Gastrocnemius medialis (tissue), 4 donors: ENCODE measurements at places on chromosomes 11 and 22. TPM values are rescaled to one million over a fixed set of nuclear protein-coding genes. Genes with fewer than 3 reads are reported as not detected.

GRCh38 chr22:19933341-19934241 lies 8.0 kb upstream of the COMT start:
- no peaks in the 10 kb centered on the region for H3K36me3 ChIP-seq
- no peak overlapping the region for H3K27ac ChIP-seq
- no peaks in the 10 kb centered on the region for H3K27me3 ChIP-seq
- no peak overlapping the region for H3K4me3 ChIP-seq

- no peaks in the 10 kb centered on the region for H3K27me3 ChIP-seq
- H3K36me3 ChIP-seq = no peaks in the 10 kb centered on the region
- no peak for DNase-seq
These were observed 6.8 kb downstream of the CCDC188 start for GRCh38 chr22:20143883-20144665.

DNA sequence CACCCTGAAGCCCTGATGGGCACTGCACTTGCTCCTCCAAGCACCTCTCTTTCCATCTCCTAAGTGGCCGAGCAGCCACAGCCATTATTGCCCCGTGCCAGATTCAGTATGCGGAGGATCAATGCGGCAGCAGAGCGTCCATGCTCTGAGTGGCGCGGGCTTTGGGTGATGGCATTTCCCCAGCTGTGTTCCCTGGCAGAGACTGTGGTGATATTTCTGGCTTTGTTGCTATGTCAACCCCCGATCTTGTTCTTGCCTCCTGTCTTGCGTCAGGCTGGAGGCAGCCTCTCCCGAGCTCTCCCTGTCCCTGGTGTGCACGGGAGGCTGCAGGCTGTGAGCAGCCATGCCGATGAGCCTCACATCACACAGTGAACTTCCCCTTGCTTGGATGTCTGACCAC lies 1018.6 kb downstream of the TBC1D22A start:
- no peaks in the 10 kb centered on the region for H3K36me3 ChIP-seq
- no peak overlapping the region for H3K27ac ChIP-seq
- H3K4me1 ChIP-seq = no peaks in the 10 kb centered on the region
- H3K4me3 ChIP-seq = no peak overlapping the region
- DNase-seq = no peak

GRCh38 chr22:47691152-47691895 lies 928.9 kb downstream of the TBC1D22A start:
- no peak for DNase-seq
- no peaks in the 10 kb centered on the region for H3K36me3 ChIP-seq
- no peaks in the 10 kb centered on the region for H3K27me3 ChIP-seq
- no peak overlapping the region for H3K27ac ChIP-seq

DNA sequence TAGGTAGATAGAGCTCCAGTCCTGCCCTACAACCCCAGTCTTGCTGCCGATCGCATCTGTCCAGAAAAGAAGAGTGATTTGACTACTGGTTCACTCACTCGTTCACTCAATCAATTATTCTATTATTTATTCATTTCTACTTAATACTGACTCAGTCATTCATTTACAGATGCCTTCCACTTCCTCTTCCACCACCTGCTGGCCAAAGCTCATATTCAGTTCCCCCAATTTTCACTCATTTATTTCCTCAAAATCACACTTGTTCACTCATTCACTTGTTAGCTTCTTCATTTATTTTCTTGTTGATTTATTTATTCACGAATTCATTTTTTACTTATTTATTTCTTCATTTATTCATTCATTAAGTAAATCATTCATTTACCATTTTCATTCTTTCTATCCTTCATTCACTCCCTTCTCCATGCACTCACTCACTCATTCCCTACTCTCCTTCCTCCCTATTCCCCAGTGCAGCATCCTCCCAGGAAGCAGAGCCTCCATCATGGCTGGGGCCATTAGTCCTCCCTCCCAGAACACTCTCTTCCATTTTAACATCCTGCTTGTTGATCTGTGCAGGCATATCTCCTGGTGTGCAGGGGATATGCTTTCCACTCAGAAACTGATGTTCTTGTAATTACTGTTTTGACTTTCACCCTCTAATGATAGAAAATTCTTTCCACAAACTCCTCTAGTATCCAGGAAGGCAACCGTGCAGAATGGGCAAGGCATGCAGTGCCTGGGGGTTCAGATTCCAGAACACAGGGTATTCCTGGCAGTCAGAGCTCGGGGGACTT lies 281.0 kb downstream of the TENM4 start:
- no peak for DNase-seq
- H3K4me3 ChIP-seq = no peak overlapping the region

GRCh38 chr22:38760477-38761201 lies 4.8 kb upstream of the SUN2 start:
- no peaks in the 10 kb centered on the region for H3K36me3 ChIP-seq
- no peaks in the 10 kb centered on the region for H3K4me1 ChIP-seq
- H3K27ac ChIP-seq = no peak overlapping the region
- no peak overlapping the region for H3K4me3 ChIP-seq
- DNase-seq = no peak

DNA sequence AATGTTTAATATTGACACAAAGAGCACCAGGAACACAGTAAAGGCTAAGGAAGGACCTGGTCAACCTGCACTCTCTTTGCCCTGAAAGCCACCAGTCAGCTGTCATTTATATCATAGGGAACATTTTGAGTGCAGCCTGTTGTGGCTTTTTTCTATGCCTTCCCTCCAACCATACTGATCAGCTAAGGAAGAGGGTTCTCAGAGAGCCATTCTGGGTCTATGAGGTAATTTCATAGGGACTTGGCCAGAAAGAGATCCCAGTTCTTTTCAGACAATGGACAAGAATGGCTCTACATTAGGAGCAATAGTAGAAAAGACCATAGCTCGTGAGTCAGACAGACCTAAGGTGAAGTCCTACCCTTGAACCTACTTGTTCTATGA lies 132.8 kb downstream of the CCDC34 start:
- H3K27me3 ChIP-seq = no peaks in the 10 kb centered on the region
- H3K27ac ChIP-seq = no peak overlapping the region
- H3K36me3 ChIP-seq = no peaks in the 10 kb centered on the region
- H3K4me1 ChIP-seq = peaks cover 33% of the 10 kb centered on the region

- peaks cover 11% of the 10 kb centered on the region for H3K4me1 ChIP-seq
- no peak for DNase-seq
- peak overlapping the region; percentile 73 for H3K27ac ChIP-seq
- no peak overlapping the region for H3K4me3 ChIP-seq
- no peaks in the 10 kb centered on the region for H3K36me3 ChIP-seq
These were observed 52.8 kb upstream of the CCDC188 start for GRCh38 chr22:20203552-20204201.

DNA sequence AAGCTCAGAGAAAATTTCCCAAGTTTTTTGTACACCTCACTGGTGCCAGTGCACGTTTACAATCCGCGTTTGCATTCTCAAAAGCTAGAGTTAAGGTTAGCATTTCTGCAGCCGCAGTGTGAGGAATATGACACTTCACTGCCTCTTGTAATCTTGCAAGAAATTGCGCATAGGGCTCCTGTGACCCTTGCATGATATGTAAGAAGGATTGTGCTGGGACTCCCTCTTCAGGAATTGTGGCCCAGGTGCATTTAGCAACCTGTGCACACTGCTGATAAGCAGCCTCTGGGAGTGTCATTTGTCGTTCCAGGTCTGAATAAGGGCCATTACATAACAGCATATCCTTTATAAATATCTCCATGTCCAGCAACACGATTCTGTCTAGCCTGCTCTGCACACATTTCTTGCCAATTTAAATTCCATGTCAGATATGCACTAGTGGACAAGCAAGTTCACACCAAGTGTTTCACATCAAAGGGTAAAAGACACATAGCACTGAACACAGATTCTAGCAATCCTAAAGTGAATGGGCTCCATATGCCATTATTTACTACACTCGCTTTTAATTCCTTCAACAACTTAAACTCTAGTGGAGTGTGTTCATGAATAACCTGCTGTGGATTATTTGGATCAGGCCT lies 69.2 kb upstream of the INCENP start:
- H3K4me3 ChIP-seq = no peak overlapping the region
- no peaks in the 10 kb centered on the region for H3K4me1 ChIP-seq
- no peaks in the 10 kb centered on the region for H3K27me3 ChIP-seq

- H3K27me3 ChIP-seq = no peaks in the 10 kb centered on the region
- no peaks in the 10 kb centered on the region for H3K36me3 ChIP-seq
- no peak overlapping the region for H3K4me3 ChIP-seq
These were observed 1.4 kb upstream of the OR8B8 start for GRCh38 chr11:124446916-124447315.

- H3K4me3 ChIP-seq = no peak overlapping the region
- no peak overlapping the region for H3K27ac ChIP-seq
- no peaks in the 10 kb centered on the region for H3K27me3 ChIP-seq
- peaks cover 10% of the 10 kb centered on the region for H3K4me1 ChIP-seq
These were observed 24.6 kb downstream of the TP53I11 start for GRCh38 chr11:44926036-44926435.

DNA sequence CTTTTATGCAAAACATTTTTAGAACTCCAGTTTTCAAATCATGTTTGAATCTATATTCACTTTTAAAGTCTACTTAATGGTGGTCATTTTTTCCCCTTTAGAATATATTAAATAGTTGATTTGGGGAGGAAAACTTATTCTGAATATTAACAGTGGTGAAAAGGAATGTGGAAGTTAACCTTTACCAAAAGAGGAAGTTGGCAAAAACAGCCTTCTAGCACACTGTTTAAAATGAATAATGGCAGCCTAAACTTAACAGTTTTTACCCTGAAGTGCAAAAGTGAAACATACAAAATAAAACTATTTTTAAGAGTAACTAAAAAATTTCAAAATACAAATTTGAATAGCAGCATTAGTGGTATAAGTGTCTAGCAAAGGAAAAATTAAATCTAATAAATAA lies 86.4 kb downstream of the GRK3 start:
- H3K4me3 ChIP-seq = no peak overlapping the region
- H3K36me3 ChIP-seq = no peaks in the 10 kb centered on the region
- H3K4me1 ChIP-seq = no peaks in the 10 kb centered on the region
- H3K27me3 ChIP-seq = no peaks in the 10 kb centered on the region
- H3K27ac ChIP-seq = no peak overlapping the region
- no peak for DNase-seq

DNA sequence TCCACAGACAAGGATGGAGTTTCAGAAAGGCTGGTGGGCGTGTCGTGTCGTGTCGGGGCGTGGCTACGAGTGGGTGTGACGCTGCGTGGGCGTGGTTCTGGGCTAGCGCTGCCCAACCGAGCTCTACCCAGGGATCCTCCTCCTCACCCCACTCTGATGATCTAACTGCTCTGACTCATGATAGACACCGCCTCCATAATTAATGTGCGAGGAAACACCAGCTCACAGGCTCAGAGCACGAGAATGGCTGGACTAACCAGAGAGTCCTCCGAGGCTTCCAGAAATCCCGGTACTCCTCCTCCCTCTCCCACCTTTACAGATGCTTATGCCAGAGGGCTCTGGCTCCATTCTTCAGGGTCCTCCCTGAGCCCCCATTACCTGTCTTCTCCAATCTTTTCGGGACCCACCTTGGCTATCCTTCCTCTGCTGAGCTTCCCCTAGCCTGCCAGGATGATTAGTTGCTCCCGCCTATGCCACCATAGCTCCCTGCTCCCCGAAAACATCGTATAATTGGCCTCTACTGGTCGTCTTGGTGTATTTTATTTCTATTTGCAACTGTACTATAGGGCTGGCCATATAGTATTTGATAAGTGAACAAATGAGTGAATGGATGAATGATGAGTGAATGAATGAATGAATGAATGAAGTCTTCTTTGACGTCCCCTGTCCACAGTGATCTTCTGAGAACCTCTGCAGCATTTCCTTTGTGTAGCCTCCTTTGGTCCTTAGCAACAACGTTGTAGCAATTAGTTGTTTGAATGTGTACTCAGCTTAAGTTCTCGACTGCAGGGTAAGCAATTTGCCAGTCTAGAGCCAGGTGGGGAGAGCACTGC lies 21.7 kb downstream of the TMPRSS13 start:
- no peaks in the 10 kb centered on the region for H3K27me3 ChIP-seq
- no peak overlapping the region for H3K27ac ChIP-seq
- no peaks in the 10 kb centered on the region for H3K4me1 ChIP-seq
- no peaks in the 10 kb centered on the region for H3K36me3 ChIP-seq
- H3K4me3 ChIP-seq = no peak overlapping the region
- DNase-seq = peak; percentile 49

- H3K36me3 ChIP-seq = no peaks in the 10 kb centered on the region
- no peak for DNase-seq
- no peak overlapping the region for H3K4me3 ChIP-seq
- no peak overlapping the region for H3K27ac ChIP-seq
- H3K4me1 ChIP-seq = no peaks in the 10 kb centered on the region
These were observed 70.1 kb upstream of the LINC01488 start for GRCh38 chr11:69411257-69411924.

- no peak overlapping the region for H3K4me3 ChIP-seq
- no peak for DNase-seq
These were observed 120.5 kb downstream of the PGR start for GRCh38 chr11:101008961-101009689.

DNA sequence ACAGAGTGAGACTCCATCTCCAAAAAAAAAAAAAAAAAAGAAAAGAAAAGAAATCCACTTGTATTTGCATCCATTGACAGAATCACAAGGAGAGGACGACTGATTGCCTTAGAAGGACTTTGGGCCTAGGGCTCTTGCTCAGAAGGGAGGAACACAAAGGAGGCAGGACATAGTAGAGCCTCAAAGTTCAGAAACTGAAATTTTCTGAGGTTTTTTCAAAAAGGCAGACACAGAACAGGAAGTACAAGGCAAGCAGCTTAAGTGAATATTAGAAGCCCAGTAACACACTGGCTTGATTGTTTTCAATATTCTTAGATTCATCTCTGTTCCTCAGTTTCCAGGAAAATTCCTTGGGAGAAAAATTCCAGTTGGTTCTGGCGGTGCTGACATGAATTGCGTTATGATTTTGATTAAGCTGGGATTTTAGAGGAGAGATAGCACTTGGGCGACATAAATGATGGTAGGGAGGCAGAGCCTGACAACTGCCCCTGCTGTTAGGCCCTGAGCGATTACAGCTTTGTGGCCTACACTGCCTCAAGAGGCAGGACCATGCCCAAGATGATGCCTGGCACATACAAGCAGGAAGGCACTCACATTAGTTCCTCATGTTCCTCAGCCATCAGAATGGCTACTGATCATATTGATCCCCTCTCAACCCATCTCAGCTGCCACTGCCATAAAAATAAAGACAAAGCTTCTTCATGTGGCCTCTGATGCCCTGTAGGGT lies 15.3 kb downstream of the CLPB start:
- peaks cover 19% of the 10 kb centered on the region for H3K4me1 ChIP-seq
- no peaks in the 10 kb centered on the region for H3K36me3 ChIP-seq
- H3K4me3 ChIP-seq = no peak overlapping the region
- H3K27ac ChIP-seq = no peak overlapping the region
- H3K27me3 ChIP-seq = no peaks in the 10 kb centered on the region

Gene RAB36
- total RNA-seq = 0.35 TPM

Gene CYP2D6
- 0.15 TPM for total RNA-seq

Gene OR4A16
- not detected for total RNA-seq

Gene SCUBE1
- 0.20 TPM for total RNA-seq
